ENCODE measurements at places on chromosomes 7 and 10.
A peak's percentile ranks its signal among the peaks of the same experiment; 100 is the strongest.

GRCh38 chr10:97117372-97117771, 68.4 kb downstream of the SLIT1 start:
- no peak for DNase-seq

- no peak for DNase-seq
Observed at GRCh38 chr10:103967448-103968071, 620 bp downstream of the SLK start.

DNA sequence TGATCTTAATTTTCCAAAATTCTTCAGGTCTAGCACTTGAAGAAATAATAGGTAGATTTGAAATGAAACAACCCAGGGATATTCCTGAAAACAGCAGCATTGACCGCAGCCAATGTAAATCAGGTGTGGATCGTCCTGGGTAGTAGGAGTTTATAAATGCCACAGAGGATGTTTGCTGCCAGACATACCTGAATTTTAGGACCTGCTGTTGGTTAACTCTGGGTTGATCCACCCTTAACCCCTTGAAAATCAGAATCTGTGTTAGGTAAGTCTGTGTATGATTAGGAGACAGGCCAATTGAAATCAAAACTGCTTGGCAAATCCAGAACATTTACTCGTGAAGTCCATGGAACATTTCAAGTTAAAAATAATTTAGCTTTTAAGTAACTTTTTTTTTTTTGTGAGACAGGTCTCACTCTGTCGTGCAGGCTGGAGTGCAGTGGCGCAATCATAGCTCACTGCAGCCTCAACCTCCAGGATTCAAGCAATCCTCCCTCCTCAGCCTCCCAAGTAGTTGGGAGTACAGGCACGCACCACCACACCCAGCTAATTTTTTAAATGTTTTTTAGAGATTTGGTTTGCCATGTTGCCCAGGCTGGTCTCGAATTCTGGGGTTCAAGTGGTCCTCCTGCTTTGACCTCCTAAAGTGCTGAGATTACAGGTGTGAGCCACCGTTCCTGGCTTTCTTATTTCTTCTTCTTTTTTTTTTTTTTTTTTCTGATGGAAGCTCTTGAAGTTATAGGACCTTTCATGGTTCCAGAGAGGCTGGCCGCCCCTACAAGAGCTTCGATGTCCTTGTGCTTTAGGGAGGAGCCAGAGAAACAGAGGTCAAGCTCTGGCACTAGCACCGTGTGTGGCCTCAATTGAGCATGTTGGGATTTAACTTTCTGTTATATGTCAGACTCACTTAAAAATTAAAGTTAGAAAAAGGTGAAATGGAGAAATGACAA, 2.0 kb downstream of the POR start:
- DNase-seq: no peak

- DNase-seq: no peak
Observed at GRCh38 chr7:28708033-28708951, 249.8 kb downstream of the TRIL start.

- no peak for DNase-seq
Observed at GRCh38 chr10:79098596-79099015, 29.8 kb downstream of the ZMIZ1 start.

DNA sequence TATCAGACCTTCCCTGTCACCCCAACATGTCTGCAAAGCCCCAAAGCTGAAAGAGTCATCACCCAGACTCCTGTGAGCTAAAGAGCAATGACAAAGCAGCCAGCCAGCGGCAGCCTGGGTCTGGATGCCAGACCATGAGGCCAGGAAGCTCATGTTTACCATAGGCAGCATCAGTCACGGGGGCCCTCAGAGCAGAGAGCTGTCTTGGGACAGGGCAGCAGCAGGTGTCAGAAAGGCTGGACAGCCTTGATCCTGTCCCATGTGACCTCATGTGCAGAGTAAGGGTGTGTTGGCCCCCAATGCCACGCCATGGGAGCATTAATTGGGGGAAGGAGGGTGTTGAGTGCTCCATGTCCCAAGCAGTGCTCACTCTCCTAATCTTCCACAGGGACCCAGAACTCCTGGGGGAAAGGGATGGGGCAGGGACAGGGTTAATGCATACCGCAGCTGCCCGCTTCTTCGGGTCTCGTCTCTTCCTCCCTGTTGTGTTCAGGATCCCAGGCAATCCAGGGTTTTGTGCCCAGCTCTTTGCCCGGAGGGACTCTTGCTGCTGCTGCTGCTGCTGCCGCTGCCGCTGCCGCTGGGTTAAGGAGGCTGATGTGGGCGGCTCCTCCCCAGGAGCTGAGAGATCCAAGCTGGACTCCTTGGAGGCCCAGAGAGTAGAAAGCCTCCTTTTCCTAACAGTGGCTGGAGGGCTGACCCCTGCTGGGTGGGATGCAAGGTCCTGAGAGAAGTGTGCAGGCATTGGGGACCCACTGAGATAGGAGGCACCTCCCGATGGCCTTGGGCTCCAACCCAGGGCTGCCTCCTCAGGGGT, 7.1 kb downstream of the CCDC201 start:
- DNase-seq: no peak

DNA sequence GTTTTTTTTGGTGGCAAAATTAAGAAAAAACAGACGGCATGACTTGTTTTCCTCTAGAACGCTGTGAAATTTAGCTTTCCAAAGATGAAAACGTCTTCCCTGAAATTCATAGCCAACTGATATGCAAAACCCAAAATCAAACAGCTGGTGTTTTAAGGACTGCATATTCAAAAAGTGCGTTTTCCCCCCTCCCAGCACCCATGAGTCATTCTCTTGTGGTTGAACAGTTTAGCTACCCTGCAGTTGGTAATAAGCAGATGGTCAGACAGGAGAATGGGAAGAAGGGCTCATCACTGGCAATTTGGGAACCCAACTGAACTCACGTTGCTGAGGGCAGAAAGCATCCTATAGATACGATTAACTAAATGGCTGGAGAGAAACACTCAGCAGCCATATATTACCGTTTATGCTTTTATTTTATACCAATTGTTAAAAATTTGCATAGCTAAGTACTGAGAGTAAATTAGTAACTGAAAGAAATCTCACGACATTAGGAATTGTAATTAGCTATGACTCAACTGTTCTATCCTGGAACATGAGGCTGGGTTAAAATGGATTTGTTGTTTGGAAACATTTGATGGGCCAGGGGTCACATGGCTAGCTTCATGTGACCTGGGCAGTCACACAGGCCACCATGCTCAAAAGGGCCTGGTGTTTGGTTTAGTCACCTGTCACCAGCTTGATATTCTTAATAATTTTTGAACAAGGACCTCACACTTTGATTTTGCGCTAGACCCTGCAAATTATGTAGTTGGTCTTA, 343.1 kb downstream of the PHTF2 start:
- peak; percentile 38 for DNase-seq

DNA sequence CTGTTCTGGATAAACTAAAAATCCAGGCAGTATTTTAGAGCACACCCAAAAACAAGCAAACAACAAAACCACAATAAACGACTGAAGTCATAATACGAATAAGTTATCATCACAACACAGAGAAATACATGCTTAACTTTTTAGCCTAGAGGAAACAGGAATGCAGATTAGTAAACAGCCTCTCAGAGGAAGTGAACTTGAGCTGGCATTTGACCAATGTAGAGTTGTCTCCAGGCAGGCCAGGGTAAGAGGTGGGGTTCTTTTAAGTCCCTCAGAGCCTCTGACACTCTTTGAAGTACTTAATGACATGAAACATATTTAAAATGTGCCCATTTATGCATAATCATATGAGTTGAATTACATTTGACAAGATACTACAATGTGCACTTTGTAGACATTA, 43.3 kb upstream of the PLXDC2 start:
- no peak for DNase-seq

- DNase-seq: no peak
Observed at GRCh38 chr10:123355748-123356481, 201.7 kb downstream of the BUB3 start.

GRCh38 chr10:104329735-104330134, 8.5 kb downstream of the ITPRIP start:
- no peak for DNase-seq

DNA sequence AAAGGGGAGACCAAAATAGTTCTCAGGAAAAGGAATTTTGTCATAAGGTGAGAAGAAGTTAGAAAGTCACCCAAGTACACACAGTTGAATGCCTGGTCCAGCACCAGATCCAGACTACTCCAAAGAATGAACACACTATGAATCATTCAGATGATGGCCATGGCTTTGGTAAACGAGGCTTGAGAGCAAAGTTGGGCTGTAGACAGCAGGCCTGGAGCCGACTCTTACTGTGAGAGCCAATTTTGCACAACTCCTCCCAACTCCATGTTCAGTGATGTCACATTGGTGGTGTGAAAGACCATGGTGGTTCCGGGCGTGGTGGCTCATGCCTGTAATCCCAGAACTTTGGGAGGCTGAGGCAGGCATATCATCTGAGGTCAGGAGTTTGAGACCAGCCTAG, 131.6 kb downstream of the PKD1L1 start:
- no peak for DNase-seq

DNA sequence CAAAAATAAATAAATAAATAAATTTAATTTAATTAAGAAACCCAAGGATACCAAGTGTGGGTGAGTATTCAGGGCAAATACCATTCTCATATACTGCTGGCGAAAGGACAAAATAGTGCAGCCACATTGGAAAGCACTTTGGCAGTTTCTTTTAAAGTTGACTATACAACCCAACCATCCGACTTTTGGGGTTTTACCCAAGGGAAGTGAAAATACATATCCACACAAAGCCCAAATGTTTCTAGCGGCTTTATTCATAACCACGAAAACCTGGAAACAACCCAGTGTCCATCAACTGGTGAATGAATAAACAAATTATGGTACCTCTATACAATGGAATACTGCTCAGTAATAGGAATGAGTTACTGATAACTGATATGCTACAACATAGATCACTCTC, 36.2 kb upstream of the OGDHL start:
- no peak for DNase-seq

- no peak for DNase-seq
Observed at GRCh38 chr10:1852841-1853240, 115.5 kb upstream of the ADARB2 start.

DNA sequence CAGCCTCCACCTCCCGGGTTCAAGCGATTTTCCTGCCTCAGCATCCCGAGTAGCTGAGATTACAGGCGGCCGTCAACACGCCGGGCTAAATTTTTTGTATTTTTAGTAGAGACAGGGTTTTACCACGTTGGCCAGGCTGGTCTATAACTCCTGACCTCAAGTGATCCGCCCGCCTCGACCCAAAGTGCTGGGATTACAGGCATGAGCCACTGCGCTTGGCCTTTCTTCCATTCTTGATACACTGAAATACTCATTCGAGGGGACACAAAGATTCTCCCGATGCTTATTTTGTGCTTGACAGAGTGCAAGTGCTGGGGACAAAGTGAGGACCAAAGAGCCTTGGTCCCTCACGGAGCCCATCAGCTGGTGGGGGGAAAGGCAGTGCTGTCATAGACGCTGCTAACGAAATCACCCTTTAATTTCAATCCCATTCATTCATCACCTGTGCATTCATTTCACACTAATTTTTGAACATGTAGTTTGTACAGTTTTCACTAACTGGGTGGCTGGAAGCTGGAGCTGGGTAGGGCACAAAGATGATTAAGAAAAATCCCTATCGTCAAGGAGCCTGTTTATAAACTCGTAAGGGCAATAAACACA, 621 bp upstream of the FAM133B start:
- no peak for DNase-seq

DNA sequence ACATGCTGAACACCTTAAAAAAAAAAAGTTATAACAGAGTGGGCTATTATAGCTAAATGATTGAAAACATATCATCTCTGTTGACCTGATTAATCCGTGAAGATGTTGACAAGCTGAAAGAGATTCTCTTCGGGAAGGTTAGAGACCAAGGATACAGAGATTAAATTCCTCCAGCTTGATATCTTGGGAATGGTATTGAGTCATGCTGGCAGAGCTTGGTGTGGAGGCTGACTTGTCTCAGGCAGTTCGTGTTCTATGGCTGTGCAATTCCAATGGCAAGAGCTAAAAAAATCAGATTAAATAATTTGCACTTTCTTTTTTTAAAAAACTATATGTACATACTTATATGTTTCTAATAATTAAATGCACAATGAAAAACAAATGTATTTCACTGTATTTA, 24.9 kb upstream of the CACNA2D1 start:
- no peak for DNase-seq

GRCh38 chr10:92131275-92131820, 159.5 kb downstream of the CPEB3 start:
- DNase-seq: no peak

GRCh38 chr7:66281678-66282590, 76.8 kb downstream of the TPST1 start:
- no peak for DNase-seq

- DNase-seq: no peak
Observed at GRCh38 chr10:118473305-118473960, 122.0 kb downstream of the PRLHR start.

DNA sequence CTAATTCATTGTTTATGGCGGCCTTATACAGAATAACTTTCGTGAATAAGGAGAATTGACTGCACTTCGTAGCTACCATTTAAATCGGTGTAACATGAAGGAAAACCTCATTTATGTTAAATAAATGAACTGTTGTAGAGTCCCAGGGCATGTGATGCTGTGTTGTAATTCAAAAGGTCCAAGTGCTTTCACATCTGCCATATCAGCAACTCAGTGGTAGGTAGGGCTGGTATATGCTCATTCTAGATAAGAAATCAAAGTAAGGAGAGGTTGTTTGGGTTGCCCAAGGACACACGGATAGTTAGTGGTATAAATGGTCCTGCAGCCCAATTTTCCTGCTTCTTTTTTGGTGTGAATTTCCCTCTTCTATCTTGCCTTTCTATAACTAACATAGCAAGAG, 15.8 kb downstream of the BBS9 start:
- no peak for DNase-seq

DNA sequence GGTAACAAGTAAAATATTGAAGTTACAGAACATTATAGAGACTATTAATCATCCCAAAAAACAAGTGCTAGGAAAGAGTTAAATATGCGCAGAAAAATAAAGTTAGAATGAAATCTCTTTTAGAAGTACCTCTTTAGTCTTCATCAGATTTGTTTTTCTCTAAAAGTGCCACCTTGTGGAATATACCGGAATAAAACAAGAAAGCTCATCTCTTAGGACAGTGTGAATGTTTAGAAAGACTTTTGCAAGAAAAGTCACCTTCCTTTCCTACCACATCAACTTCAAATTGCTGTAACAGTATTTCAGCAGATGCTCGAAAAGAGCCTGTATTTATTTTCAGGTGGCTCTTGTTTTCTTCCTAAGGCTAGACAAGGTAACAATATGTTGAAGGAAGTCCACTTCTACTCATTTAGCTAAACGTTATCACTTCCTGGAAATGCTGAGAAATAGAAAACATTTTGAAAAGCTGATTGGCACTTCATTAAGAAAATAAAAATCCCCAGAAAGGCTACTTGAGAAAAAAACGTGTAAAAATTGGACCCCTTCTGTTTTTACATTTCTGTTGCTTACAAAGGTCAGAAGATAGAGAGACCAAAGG, 19.8 kb upstream of the FAM133B start:
- DNase-seq: no peak
